ENCODE measurements at places on chromosomes 5 and 9.

DNA sequence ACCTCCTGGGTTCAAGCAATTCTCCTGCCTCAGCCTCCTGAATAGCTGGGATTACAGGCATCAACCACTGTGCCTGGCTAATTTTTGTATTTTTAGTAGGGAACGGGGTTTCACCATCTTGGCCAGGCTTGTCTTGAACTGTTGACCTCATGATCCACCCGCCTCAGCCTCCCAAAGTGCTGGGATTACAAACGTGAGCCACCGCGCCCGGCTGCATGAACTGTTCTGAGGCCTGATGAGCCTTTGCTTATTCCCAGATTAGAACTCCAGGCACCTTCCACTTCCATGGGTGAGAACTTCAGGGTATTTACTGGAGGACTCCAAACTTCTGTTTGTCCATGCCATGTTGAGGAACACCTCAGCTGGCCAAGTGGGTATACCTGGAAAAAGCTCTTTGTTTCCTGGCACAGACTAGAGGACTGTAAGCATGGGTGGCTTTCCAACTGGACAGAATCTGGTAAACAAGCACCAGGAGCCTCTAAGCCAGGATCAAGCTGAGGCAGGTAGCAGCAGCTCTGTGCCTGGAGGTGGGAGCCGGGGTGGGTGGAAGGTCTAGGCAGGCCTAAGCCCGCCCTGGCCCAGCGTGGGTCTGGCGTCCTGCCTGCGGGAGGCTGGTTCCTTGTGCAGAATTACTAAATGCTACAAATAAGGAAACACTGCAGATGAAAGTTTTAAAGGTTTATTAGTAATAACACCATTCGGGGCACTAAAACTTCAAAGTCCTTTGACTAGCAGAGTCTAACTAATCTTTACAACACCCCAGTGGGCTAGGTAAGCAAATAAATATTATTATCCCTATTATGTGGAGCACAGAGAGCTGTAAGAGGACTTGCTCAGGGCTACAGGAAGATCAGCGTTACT is 78.4 kb downstream of the SEMA5A start:
- DNase-seq, result no peak

- no peak for DNase-seq
Observed at GRCh38 chr5:138661291-138661960, 86.2 kb upstream of the HSPA9 start.

DNA sequence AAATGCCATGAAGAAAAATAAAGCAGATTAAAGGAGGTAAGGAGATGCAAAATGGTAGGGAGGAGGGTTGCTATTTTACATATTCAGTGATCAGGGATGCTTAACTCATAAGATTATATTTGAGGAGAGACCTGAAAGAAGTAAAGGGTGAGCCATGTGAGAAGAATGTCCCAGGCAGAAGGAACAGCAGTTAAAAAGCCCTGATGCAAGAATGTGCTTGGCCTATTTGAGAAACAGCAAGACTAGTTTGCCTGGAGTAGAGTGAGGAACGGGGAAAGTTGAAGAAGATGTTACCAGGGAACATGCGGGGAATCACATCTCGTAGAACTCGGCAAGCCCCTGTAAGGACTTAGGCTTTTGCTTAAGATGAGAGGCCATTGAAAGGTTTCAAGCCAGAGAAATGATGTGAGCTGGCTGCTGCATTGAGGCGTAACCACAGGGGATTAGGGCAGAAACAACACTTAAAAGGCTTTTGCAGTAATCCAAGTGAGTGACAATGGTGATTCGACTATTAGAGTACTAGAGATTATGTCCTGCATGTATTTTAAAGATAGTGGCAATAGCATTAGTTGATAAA is 198.7 kb downstream of the VPS13A start:
- no peak for DNase-seq

- DNase-seq, result no peak
Observed at GRCh38 chr5:43034591-43034968, 5.5 kb downstream of the ANXA2R start.

DNA sequence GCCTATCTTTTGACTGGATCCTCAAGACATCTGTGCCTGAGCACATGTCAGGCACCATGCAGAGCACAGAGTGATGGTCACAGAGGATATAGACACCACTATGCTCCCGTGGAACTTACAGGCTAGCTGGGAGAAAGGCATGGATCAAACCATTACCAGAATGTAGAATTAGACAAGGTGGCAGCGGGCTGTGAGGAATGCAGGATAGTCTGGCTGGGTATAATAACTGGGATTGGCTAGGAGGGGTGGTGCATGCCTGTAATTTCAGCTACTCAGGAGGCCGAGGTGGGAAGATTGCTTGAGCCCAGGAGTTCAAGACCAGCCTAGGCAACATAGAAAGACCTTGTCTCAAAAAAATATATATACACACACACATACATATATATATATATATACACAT is 50.3 kb downstream of the ASS1 start:
- DNase-seq, result no peak

DNA sequence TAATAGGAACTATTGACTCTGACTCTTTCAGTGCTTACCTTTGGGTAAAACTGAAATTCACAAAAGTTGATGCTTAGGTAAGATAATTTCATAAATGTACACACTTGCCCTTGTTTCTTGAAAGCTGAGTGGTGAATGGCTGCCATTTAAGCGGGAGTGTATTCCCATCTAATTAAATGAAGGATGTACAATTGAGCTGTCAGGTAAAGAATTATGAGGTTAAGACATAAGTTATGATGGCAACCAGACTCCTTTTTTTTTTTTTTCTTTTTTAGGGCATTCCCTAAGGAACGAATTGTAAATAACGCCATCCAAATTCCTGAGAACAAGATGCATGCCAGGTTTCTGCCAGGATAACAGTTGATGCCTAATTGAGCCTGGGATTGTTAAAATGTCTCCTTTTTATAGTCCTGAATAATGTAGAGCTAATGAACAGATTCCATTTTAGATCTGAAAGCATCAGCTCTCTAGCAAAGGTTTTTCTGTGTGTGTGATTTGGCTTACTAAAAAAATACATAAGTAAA is 199.7 kb downstream of the ISL1 start:
- DNase-seq, result no peak

- DNase-seq, result no peak
Observed at GRCh38 chr5:142498298-142498697, 173.5 kb upstream of the SPRY4 start.

DNA sequence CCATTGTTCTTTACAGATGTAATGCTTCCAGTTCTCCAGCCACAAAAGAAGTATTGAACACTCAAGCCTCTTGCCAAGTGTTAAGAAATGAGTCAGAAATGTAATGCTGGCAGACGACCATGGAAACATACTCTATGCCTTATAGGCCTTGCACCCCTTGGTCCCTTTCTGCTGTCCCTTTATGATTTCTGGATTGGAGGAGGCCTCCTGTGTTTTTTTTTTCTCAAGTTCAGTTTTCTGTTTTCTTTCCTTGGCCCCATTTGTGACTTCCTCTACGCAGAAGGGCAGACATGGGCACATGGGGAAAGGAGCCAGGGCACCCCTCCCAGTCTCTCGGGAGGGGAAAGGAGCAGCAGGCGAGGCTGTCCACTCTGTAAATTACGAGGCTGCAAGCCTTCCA is 53.4 kb downstream of the SNX18 start:
- no peak for DNase-seq

DNA sequence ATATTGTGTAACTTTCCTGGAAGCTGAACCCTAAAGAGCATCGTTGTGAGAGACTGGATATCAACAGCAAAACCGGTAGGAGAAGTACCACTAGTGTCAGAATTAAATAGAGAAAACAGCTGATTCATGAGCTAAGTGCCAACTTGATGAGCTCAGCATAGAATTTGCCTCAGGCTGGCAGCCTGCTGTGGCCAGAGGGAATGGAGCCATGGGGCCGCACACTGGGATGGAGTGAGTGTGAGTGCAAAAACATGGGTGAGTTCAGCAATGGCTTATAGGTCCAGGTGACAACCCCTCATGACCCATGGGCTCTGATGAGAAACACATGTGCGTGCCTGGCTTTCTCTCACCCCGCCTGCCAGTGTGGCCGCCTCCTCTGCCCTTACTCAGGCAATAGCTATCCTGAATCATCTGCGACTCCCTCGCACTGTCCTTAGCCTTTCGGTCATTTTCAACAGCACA is 25.4 kb downstream of the ADAMTS16 start:
- DNase-seq, result no peak

Measured in activated CD4-positive, CD25-positive, alpha-beta regulatory T cell (primary cell).